Kidney capillary endothelial cell (primary cell): ENCODE measurements at places on chromosomes 7 and 10.

DNA sequence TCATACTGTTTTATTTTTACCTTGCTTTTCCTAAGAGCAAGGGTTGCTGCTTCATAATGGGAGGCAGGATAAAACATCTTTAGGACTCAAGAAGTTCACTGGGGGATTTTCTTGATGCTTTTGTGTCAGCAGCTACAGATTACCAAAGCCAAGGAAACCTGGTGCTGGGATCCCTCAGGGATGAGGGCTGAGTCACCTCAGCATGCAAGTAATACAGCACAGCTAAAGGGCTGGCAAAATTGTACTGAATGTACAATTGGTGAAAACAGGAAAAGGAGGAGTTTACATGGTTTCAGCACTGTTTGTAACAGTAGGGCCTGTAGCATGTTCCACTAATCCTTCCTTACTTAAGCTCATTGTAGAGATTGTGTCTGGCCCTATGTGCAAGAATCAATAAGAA, 1056.8 kb downstream of the SORCS1 start:
- DNase-seq = no peak

- no peak for DNase-seq
Observed at GRCh38 chr10:14617852-14618251, 156.8 kb downstream of the FAM107B start.

GRCh38 chr10:76337641-76338040, 906.2 kb downstream of the LRMDA start:
- DNase-seq = peak; percentile 54

GRCh38 chr10:89297356-89297755, 4.5 kb upstream of the IFIT2 start:
- DNase-seq = no peak

DNA sequence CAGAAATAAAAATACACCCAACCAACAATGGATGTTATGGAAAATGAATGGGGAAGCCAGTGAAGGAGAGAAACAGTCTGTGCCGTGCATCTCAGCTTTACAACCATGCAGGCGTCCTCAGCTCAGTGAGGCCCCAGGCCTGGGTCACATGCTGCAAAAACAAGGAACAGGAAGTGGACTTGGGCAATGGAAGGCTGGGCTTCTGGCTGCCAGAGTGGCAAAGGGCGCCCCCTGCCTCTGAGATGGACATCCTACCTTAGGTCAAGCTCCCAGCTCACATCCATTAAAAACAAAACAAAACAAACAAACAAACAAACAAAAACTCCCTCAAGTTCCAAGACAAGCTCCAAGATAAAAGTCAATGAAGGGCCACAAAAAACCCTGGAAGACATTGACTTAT, 54.7 kb upstream of the AFAP1L2 start:
- peak; percentile 20 for DNase-seq

- no peak for DNase-seq
Observed at GRCh38 chr7:29421010-29421956, 142.4 kb upstream of the PRR15 start.

- DNase-seq = peak; percentile 88
Observed at GRCh38 chr10:30063099-30063498, 3.7 kb upstream of the JCAD start.

DNA sequence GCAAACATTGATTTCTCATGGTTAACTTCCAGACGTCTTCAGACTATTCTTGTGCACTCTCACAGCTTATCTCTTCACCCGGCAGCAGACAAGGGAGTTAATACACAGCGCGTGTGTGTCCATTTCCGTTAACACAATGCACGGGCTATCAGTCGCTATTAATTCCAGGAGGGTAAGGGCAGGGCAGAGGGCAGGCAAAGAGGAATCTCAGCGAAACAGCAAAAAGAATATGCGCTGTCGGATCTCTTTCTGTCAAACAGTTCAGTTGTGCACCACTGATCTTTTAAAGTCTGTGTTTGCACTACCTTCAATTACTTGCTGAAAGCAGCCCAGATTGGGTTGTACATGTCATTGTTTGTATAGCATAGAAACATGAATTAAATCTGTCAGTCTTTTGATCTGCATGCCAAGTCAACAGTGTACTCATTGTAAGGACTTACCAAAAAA, 41.1 kb upstream of the CABCOCO1 start:
- peak; percentile 29 for DNase-seq

GRCh38 chr7:141014125-141014523, 628 bp downstream of the MRPS33 start:
- peak; percentile 3 for DNase-seq

GRCh38 chr7:83036721-83037380, 125.8 kb downstream of the PCLO start:
- no peak for DNase-seq

DNA sequence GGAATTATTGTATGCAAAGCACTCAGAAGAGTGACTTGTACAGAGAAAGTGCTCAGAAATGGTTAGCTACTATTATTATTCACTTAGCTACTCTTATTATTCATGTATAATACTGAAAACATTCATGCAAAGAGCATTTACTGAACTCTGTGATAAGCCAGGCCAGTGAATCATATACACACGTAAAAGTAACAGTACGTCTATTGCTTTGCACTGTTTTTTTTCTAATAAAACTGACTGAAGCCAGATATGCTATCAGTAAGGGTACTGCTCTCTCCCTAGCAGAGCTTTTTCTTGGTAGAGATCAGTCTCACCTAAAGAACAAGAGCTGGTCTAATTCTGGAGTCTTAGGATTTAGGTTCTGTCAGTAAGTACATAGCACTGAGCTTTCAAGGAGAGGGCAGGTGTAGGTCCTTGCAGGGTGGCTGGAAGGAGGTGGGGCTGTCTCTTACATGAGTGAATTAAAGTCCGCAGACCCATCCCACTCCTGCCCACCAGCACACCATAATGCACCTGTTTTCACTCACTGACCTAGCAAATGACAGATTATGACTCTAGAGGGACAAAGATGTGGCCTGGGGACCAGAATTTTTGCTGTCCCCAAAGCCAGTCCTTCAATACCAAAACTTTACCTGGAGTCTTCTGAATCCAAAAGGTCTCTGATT, 145.9 kb downstream of the ARID5B start:
- no peak for DNase-seq

DNA sequence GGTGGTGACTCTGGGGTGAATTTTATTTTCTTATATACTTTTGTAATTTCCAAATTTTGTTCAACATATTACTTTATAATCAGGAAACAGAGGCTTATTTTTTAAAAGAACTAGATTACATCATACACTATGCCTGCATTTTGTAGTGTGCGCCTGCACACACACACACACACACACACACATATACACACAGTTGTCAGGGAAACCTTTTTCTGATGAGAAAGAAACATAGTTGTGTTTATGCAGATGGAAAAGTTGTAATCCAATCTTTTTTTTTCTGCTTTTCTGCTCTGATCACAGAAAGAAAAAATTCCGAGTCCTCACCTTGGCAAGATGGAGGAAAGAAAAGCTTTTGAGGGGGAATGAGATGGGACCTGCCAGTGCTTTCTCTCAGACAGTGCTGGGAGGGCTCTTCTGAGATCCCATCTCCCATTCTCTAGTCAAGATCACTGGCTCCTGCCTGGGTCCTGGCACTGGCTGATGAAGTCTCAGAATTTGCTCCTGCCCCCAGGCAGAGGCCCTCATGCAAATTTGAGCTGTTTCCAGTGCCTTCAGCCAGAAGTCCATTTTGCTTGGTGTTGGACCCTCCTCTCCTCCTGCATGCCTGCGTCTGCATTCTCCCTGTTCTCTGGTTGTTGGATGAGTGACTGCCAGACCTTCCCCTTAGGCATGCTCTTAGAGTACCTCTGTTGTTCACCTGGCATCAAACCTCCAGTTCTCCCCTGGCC, 59.7 kb downstream of the TLL2 start:
- no peak for DNase-seq

- DNase-seq = no peak
Observed at GRCh38 chr10:130045801-130046321, 64.8 kb downstream of the C10orf143 start.

GRCh38 chr7:100275120-100275519, 32.4 kb upstream of the SPDYE3 start:
- DNase-seq = no peak

- peak; percentile 44 for DNase-seq
Observed at GRCh38 chr10:14658331-14659127, 116.2 kb downstream of the FAM107B start.

DNA sequence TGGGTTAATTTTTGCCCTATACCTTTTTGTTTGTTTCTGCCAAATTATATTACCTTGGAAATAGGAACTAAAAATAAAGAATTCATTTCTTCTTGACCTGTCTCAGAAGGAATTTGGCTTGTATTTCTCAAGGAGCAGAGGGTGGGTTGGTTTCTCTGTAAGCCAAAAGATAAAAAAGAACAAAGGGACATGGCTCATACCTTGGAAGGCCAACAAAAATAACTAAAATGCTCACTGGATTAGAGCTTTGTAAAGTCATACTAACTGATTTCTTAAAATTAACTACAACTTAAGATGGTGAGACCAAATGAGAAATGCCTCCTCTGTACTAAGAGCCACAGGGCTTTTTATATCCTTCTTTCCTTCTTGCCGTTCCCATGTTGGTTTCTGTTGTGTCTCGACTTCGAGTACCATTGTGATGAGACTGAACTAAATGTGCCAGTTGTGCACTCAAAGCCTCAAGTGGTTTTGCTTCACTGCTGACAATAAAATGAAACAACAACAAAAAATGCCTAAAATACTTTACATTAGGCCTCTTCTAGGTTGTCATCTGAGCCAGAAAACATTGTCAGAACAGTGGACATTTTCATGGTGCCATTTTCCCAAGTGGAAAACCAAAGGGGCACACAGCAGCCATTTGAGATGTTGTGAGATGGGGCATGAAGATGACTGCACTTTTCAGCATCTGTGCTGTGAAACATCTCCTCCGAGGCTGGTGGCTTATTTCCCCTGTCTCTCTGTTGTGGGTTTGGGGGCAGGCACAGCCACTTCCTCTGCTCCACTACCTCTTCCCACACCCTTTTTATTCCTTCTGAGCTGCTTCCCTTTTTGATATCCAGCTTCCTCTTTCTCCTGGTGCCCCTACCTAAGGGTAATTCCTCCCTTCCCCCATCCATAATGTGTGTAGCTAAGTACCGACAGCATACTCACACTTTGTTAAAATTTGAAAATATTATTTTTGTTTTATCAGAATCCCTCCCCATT, 51.8 kb upstream of the AGR3 start:
- DNase-seq = no peak

DNA sequence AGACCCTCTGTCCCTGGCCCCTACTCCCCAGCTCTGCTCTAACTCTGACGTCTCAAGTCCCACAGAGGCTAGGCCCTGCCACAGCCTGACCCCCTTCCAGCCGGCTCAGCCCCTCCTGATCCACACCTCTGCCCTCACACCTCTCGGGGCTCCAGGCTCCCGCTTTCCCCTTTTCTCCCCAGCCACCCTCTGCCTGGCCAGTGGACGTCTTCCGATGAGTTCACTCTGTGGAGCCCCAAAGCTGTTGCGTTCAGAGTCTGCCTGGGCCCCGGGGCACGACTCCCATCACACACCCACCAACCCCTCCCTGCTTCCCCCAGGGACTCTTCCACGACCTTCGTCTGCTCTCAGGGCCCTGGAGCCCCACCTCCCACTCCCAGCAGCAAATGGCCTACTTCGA, 18.4 kb upstream of the TBRG4 start:
- DNase-seq = no peak

DNA sequence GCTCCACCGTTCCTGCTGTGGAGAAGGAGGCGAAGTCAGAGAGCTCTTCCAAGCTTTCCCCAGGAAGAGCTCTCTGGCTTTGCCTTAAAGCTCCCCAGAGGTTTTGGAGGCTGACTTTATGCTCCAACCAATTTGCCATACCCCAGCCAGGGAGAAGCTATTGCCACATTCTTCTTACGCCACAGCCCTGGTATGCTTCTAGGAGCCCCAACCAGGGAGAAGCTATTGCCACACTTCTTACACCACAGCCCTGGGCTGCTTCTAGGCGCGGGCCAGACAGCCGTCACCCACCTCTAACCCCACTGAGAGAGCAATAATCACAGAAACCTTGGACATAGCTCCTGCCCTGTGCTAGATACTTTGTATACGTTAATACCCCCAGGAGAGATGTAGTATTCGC, 951 bp downstream of the ELOVL3 start:
- no peak for DNase-seq

GRCh38 chr7:123538189-123538714, 3.9 kb upstream of the IQUB start:
- peak; percentile 84 for DNase-seq

- DNase-seq = no peak
Observed at GRCh38 chr7:36264123-36264801, 111.2 kb downstream of the EEPD1 start.

- no peak for DNase-seq
Observed at GRCh38 chr7:132092106-132092505, 484.2 kb downstream of the PLXNA4 start.

DNA sequence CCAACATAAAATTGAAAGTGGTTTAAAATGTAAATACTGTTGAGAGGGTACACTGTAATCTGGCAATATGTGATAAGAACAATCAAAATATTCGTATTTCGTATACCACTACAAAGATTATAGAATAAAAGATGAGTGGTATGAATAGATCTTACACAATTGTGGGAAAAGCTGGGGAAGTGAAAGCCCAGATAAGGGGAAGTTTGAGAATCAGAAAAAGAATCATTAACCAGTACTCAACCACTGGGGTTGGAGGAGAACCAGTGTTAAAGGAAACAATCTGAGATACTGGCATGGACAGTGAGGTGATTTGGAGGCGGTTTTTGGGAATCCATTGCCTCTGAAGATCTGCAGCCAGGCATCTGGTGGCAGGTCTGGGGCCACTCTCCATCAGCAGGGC, 59.7 kb upstream of the CDK14 start:
- DNase-seq = no peak

GRCh38 chr10:77669892-77670291, 32.3 kb upstream of the KCNMA1 start:
- no peak for DNase-seq

DNA sequence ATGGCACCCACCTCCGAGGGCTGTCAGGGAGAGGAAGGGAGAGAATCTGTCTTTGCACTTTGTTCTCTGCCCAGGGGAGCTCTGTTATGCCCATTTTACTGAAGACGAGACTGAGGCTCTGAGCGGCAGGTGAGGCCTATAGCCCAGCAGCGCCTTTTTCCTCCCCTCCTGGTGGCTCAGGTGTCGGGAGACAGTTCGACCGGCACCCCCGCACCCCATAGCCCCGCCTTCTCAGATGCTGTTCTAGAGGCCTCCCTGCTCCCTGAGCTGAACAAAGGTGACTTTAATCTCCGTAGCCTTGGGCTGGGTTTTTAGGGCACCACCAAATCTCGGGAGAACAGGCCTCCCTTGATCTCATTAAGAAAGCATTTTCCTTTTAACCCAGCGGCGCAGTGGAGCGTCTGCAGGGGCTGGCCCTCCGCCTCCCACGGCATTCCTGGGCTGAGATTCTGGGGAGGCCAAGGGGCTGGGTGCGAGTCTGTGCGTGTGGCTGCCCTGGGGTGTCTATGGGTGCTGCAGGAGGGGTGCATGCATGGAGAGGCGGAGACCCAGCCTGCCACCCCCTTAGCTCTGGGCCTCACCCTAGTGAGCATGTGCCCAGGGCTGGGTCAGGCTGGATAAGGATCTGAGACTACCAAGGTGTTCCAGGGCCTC, 3.3 kb downstream of the LFNG start:
- no peak for DNase-seq

DNA sequence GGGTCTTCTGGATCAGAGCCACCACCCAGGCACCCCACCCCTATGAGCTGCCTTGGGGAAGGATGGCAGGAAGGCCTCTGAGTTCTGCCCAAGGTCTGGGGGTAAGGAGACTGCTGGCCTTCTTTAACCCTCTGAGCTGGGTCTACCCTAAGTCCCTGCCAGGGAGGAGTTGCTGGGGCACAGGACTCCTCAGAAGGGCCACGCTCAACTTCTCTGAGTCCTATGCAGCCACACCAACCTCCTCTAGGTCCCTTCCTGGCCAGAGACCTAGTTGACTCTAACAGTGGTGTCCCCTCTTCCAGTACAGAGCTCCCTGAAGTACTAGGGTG, 2.6 kb upstream of the NEURL1 start:
- DNase-seq = no peak
